ENCODE measurements at places on chromosomes 2 and 18. TPM values are rescaled to one million over a fixed set of nuclear protein-coding genes. Genes with fewer than 3 reads are reported as not detected.

DNA sequence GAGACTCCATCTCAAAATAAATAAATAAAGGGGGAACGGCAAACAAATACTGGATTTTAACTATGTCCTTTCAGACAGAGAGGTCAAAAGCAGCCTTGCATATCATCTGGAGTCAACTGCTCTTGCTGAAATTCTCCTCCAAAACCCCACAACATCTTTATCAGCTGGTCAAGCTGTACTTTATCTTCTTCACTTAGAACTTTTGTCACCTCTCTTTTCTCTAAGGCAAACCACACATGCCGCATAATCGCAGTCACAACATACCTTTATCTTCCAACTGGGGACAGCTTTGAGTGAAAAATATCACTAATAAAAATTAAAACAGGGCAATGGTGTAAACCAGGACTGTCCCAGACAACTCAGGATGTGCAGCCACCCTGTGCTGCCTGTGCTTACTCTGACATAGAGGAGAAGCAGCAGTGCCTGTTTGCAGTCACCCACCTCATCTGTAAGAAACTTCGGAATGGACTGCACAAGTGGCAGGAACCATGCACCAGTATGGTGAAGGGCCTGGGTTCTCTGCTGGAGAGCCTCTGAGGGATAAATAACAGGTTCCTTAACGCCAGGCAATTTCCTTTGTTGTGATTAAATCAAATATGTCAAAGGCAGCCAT, 6.2 kb downstream of the MPPE1 start:
- DNase-seq = no peak

DNA sequence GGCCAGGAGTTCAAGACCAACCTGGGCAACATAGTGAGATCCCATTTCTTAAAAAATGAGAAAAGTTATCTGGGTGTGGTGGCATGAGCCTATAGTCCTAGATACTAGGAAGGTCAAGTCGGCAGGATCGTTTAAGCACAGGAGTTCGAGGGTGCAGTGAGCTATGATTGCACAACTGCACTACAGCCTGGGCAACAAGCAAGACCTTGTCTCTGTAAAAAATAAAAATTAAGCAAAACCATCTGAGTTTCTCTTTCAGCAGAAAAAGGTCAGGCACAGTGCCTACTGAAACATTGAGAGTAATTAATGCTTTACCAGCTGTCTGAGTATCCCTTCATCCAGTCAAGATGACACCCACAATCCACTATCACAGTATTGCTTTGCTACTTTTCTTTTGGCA, 258.3 kb downstream of the MBD5 start:
- no peak for DNase-seq

Gene SLC30A3
- total RNA-seq = 0.09 TPM

- no peak for DNase-seq
Measured at GRCh38 chr18:49731421-49731841, 81.9 kb downstream of the ACAA2 start.

Gene MERTK
- total RNA-seq = 0.65 TPM

Gene TTC39C
- 51.8 TPM for total RNA-seq

GRCh38 chr18:11981192-11981542, at the start of gene IMPA2:
TSS of gene IMPA2 (plus strand) at chr18:11981507. CDS start at chr18:11981670, 163 bp downstream.
- no peak for DNase-seq

GRCh38 chr2:218865396-218865795, 5.8 kb downstream of the WNT6 start:
- DNase-seq = no peak
